ENCODE measurements at places on chromosomes 13 and 19. TPM values are rescaled to one million over a fixed set of nuclear protein-coding genes. Genes with fewer than 3 reads are reported as not detected.

Gene F10
- 0.14 TPM for polyA plus RNA-seq

DNA sequence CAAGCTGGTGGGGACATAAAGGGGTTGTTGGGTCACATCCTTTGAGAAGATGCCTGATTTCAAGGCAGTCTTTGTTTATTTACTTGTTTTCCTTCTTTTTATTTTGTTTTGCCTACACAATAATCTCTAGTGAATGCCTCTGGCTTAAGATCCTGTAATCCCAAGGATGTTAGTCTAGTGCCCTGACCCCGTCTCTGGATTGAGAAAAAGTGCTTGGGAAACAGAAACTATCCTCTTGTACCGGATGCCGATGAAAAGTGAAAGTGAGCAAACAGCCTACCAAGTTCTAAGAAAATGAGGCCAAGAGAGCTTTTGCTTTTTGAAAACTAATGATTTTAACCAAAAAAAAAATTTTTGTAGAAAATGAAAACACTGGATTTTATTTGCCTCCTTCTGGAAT lies 42.1 kb upstream of the C1QTNF9 start:
- H3K27ac ChIP-seq, result no peak overlapping the region
- no peaks in the 10 kb centered on the region for H3K36me3 ChIP-seq
- peaks cover 21% of the 10 kb centered on the region for H3K4me1 ChIP-seq
- H3K27me3 ChIP-seq, result no peaks in the 10 kb centered on the region
- DNase-seq, result no peak

DNA sequence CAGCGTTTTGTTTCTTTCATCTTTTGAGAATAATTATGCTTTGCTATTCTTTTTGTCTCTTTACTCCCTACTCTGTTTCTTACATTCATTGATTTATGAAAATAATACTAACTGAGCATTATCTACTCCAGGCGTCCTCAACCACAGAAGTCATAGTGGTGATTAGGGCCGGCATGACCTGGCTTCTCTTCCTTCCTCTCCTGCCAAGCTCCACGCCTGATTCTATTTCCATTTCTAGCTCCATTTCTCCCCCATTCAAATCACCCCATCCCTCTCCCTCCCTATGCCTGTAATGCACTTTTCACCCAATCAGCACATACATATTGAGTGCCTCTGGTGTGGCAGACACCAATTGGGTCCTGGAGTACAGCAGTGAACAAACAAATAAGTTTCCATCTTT lies 183.2 kb upstream of the GPR12 start:
- H3K4me3 ChIP-seq, result no peak overlapping the region
- peaks cover 13% of the 10 kb centered on the region for H3K27me3 ChIP-seq
- DNase-seq, result no peak
- no peaks in the 10 kb centered on the region for H3K4me1 ChIP-seq
- H3K27ac ChIP-seq, result no peak overlapping the region
- no peaks in the 10 kb centered on the region for H3K36me3 ChIP-seq

DNA sequence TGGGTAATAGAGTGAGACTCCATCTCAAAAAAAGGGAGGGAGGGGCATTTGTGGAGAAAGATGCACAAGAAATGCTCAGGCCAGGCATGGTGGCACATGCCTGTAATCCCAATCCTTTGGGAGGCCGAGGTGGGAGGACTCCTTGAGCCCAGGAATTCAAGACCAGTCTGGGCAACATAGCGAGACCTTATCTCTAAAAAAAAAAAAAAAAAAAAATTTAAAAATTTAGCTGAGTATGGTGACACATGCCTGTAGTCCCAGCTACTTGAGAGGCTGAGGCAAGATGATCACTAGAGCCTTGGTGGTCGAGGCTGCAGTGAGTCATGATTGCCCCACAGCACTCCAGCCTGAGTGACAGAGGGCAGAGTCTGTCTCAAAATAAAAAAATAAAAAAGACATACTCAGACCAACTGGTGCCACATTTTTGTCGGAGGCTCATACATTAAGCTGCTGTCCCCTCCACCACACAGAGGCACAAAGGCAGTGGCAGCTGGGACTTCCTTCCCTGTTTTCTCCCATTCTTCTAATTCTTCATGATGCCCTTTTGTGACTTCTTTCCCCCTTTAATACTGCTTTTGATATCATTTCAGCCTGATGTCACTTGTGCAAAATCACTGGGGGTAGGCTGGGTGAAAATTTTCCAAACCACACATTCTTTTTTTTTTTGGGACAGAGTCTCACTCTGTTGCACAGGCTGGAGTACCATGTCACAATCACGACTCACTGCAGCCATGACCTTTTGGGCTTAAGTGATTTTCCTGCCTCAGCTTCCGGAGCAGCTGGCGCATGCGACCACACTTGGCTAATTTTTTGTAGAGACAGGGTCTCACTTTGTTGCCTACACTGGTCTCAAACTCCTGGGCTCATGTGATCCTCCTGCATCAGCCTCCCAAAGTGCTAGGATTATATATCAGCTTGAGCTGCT lies 26.8 kb upstream of the CXCL17 start:
- no peaks in the 10 kb centered on the region for H3K36me3 ChIP-seq
- H3K4me3 ChIP-seq, result no peak overlapping the region
- H3K27ac ChIP-seq, result no peak overlapping the region

- H3K4me3 ChIP-seq, result no peak overlapping the region
- H3K36me3 ChIP-seq, result no peaks in the 10 kb centered on the region
- peak overlapping the region; percentile 46 for H3K27ac ChIP-seq
- DNase-seq, result peak; percentile 49
- H3K4me1 ChIP-seq, result peaks cover 62% of the 10 kb centered on the region
Observed at GRCh38 chr13:110338441-110339101, 31.5 kb downstream of the COL4A2 start.

GRCh38 chr19:13022859-13023636 lies 27.8 kb downstream of the NFIX start:
- peaks cover 52% of the 10 kb centered on the region for H3K4me1 ChIP-seq
- peak; percentile 80 for DNase-seq
- H3K4me3 ChIP-seq, result peak overlapping the region; percentile 84

DNA sequence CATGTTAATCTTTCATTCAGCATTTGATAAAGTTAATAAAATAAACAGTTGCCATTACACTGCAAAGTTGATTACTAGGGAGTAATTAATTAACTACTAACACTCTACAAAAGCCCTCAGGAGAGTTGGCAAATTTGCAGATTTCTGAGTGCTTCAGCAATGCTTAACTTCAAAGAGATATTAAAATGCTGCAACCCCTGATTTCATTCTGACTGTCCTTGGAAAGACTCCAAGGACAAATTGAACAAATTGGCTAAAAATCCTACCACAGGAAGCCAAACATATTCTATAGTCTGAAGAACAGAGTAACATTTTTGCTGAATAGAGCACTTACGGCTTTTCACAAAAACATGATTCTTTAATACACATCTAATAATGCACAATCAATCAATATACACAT lies 1543.0 kb downstream of the SLITRK5 start:
- no peaks in the 10 kb centered on the region for H3K36me3 ChIP-seq
- H3K27me3 ChIP-seq, result no peaks in the 10 kb centered on the region
- H3K4me1 ChIP-seq, result no peaks in the 10 kb centered on the region
- no peak for DNase-seq

Gene MEIS3
- not detected for polyA plus RNA-seq

GRCh38 chr19:44573627-44574026 lies 39.7 kb upstream of the IGSF23 start:
- no peaks in the 10 kb centered on the region for H3K4me1 ChIP-seq
- H3K36me3 ChIP-seq, result no peaks in the 10 kb centered on the region
- H3K27me3 ChIP-seq, result peaks cover 6% of the 10 kb centered on the region
- no peak for DNase-seq
- H3K27ac ChIP-seq, result no peak overlapping the region

DNA sequence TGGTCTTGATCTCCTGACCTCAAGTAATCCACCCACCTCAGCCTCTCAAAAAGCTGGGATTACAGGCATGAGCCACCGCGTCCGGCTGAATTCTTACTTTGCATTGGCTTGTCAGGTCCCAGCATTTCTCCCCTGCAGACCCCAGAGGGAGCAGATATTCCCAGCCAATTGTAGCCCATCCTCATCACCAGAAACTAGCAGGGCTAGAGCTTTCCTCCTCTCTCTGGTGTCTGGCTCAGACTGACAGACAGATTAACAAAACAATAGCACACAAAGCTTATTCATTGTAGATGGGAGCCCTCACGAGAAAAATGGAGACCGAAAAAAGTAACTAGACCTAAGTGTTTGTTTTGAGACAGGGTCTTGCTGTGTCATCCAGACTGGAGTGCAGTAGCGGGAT lies 7.5 kb upstream of the MPV17L2 start:
- H3K27ac ChIP-seq, result no peak overlapping the region
- no peaks in the 10 kb centered on the region for H3K4me1 ChIP-seq
- no peak for DNase-seq
- no peaks in the 10 kb centered on the region for H3K36me3 ChIP-seq
- no peaks in the 10 kb centered on the region for H3K27me3 ChIP-seq

DNA sequence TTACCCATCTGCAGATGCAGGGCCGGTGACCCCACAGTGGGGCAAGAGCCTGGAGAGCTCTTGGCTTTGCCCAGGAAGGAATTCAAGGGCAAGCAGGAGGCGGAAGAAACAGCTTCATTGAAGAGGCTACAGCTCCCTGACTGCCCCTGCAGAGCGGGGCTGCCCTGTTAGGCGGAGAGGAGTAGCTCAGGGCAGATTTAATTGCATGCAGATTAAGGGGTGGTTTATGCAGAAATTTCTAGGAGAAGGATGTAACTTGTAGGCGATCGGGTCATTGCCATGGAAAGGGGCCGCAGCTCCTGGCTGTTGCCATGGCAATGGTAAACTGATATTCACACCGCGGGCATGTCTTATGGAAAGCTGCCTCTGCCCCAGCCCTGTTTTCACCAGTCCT lies 94.1 kb downstream of the ATP11A start:
- H3K36me3 ChIP-seq, result peaks cover 5% of the 10 kb centered on the region
- no peak overlapping the region for H3K27ac ChIP-seq
- DNase-seq, result no peak
- H3K4me1 ChIP-seq, result peaks cover 2% of the 10 kb centered on the region

GRCh38 chr19:51652266-51652665 lies 5.6 kb upstream of the SIGLEC14 start:
- H3K4me3 ChIP-seq, result no peak overlapping the region
- H3K27ac ChIP-seq, result no peak overlapping the region
- DNase-seq, result no peak
- no peaks in the 10 kb centered on the region for H3K27me3 ChIP-seq

- H3K27me3 ChIP-seq, result no peaks in the 10 kb centered on the region
- no peak overlapping the region for H3K4me3 ChIP-seq
Observed at GRCh38 chr13:43877766-43878165, 1.8 kb downstream of the CCDC122 start.

Gene CYP2A7
- not detected for polyA plus RNA-seq

Data from endothelial cell of umbilical vein (primary cell).